CD8-positive, alpha-beta T cell (primary cell): ENCODE measurements at places on chromosomes 1 and 21.

DNA sequence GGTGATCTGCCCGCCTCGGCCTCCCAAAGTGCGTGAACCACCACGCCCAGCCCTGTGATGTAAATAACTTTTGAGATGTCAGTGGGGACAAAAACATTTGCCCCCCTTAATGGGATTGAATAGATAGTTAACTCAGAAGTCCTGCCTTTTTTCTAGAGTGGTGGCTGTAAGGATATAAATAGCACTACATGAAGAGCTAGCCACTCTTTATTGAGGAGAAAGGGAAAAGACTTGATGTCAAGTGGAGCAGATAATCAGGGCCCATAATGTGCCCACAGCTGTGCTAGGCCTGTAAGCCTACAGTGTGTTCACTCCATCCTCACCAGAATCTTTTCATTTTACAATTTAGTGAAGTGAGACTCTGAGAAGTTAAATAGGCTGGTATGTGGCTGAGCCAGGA is 3.6 kb downstream of the GIPC2 start:
- DNase-seq, result no peak

GRCh38 chr1:85587841-85588240 is 7.3 kb downstream of the CCN1 start:
- DNase-seq, result no peak

DNA sequence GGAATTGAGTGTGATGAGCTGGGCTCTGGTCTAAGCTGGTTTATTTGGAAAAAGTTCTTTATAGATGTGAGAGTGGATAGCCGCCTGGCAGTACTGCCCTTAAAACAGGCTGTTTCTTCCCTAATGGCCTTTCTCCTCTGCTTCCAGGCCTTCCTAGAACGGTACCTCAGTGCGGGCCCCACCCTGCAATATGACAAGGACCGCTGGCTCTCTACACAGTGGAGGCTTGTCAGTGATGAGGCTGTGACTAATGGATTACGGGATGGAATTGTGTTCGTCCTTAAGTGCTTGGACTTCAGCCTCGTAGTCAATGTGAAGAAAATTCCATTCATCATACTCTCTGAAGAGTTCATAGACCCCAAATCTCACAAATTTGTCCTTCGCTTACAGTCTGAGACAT is 49.2 kb downstream of the VANGL1 start:
- DNase-seq, result no peak

GRCh38 chr1:115545096-115545720 is 96.6 kb upstream of the VANGL1 start:
- DNase-seq, result no peak

DNA sequence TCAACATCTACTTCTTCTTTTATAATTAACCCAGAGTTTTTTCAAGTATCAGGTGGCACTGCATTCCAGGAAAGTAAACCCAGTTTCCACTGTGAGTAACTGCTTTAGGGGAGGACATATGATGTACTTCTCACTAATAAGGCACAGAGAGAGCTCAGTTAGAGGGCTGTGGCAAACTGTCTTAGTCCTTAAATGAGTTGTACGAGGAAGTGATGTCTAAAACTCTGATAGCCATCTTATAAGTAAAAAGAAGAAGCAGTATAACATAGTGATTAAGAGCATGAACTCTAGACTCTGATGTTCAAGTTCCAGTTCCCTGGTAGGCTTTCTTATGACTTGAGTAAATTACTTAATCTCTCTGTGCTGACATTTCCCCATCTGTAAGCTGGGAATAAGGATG is 58.7 kb upstream of the PTGS2 start:
- no peak for DNase-seq

- DNase-seq, result no peak
Observed at GRCh38 chr1:180211156-180211859, 18.8 kb upstream of the LHX4 start.

GRCh38 chr1:169106921-169107602 is 572 bp downstream of the ATP1B1 start:
- no peak for DNase-seq

DNA sequence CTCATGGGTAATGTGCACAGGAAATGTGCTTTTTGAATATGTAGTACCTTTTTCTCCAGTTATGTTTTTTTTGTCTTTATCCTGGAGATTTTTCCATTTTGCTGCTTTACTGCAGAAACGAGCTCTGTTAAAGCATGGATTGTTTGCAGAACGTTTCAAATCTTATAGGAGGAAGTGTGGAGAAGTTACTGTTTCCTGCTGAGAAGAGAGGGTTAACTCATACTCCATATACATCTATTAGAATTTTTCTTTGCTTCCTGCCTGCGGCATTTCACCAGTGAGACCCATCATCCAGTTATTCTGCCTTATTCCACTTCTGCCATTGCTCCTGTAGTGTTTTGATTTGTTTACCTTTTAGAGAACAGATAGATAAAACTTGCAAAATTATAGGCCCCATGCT is 2.0 kb downstream of the RPRD2 start:
- DNase-seq, result no peak

- DNase-seq, result no peak
Observed at GRCh38 chr1:171743081-171743870, 1.4 kb upstream of the VAMP4 start.

DNA sequence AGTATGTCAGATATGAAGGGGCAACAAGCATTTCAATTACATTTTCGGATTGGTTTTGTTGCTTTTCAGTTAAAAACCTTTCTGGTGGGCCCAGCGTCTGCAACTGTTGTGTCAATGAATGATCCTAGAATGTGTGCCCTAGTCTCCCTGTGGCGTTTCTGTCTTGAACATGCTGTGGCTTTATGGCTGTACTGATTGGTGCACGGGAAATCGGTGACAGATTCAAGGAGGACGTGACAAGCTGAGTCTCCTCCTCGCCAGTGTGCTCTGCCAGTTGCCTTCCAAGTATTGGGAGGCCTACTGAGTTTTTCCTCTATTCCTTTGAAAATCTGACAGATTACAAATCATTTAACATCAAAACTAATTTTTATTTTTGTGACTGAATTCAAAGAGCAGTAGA is 127.6 kb downstream of the ZP4 start:
- no peak for DNase-seq

DNA sequence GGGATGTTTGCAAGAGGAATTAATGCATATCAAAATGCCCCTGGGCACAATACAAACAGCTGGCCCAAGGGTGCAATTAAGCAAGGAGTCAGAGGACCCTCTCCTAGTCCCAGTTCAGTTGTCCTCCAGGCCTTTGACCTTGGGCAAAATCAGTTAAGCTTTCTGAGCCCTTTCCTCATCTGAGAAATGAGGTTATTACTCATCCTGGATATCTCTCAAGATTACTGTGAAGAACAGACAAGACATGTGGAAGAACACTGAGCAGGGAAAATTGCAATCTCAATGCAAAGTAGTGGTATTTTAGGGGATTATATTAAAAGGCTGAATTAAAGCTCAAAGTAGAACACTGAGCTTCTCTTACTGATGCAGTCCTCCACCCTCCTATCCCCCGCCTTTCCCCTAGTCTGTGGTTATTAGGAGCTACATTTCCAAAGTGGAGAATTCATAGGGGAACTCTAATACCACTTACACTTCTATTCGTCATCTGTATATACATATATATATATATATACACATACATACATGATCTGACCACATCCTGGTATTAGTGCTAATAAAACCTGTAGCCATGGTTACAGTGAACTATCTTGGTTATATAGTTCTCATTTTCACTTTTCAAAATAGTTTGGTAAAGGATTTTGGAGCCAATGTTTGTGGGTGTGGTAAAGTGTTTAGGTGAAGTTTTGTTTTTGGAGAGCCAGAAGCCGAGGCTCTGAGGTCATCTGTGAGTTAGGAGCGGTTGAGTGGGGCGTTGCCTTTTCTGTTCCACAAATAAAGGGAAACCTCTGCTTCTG is 18.1 kb downstream of the KIAA0040 start:
- no peak for DNase-seq

DNA sequence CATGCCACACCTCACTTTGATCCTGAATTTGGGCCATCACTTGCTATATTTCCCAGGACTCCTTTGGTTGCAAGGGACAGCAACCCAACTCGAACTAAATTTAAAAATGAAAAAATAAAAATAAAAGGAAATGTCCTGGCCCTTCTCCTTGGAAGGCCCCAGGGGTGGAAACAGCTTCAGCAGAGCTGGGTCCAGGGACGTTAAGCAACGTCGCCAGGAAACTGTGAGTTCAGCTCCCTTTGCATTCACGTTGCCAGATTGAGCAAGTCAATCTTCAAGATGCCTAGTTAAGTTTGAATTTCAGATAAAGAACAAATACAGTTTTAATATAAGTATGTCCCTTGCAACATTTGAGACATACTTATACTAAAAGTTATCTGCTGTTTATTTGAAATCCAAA is 14.6 kb upstream of the SPSB1 start:
- DNase-seq, result no peak

- DNase-seq, result no peak
Observed at GRCh38 chr1:225812488-225813213, 2.7 kb downstream of the EPHX1 start.

- DNase-seq, result no peak
Observed at GRCh38 chr1:94983171-94983739, 56.3 kb upstream of the CNN3 start.

DNA sequence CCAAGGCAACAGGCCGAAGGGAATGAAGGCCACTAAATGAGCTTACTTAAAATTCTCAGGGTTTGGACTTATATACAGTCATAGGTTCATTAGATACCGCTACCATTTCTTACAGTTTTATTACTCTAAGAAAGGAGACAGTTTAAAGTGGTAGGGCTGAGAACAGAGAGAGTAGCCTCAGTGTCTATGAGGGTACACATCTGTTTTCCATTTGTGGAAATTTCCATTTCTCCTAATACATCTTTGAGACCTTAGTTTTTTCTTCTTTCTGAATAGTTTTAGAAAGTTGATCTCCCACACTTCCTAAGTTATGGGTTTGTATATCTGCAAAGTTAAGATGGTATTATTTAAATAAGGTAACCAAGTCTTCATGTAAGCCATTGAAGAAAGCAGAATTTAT is 1279.1 kb downstream of the NCAM2 start:
- DNase-seq, result no peak

DNA sequence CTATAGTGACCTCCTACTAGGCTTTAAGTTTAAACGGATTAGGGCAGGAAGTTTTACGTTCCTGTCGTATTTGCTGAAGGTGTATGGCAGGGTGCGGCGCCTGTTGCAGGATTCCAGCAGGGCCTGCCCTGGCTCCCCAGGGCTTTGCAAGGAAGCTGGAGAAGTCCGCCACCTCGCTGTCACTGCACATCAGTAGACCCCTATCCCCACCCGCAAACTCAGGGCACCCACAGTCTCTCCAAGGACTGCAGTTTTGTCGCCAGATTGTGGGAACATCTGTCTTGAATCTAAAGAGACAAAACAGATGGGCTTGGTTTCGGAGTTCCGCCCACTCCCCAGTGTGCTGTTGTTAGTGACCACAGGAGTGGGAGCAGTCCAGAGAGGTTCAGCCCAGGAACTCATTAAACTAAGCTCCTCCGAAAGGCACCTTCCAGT is 110.8 kb downstream of the CDC7 start:
- DNase-seq, result no peak

GRCh38 chr1:114274621-114275317 is 121.1 kb upstream of the SYT6 start:
- DNase-seq, result no peak

DNA sequence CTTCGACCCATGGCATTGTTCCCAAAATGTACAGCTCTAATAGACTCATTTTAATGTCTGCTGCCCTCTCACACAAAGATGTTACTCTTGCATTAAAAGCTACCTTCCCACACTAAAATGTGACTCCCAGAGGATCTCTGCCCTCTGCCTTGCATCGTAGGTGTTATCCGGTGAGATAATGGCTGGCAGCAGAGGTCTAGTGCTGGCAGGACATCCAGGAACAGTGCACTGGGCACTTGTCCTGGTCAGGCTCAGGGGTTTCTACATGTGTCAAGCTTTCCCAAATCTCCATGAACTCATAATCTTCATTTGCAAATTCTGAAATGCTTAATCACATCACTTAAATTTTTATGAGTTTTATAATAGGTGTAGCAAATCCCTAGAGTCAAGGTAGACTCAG is 310.6 kb downstream of the LRRIQ3 start:
- DNase-seq, result no peak

DNA sequence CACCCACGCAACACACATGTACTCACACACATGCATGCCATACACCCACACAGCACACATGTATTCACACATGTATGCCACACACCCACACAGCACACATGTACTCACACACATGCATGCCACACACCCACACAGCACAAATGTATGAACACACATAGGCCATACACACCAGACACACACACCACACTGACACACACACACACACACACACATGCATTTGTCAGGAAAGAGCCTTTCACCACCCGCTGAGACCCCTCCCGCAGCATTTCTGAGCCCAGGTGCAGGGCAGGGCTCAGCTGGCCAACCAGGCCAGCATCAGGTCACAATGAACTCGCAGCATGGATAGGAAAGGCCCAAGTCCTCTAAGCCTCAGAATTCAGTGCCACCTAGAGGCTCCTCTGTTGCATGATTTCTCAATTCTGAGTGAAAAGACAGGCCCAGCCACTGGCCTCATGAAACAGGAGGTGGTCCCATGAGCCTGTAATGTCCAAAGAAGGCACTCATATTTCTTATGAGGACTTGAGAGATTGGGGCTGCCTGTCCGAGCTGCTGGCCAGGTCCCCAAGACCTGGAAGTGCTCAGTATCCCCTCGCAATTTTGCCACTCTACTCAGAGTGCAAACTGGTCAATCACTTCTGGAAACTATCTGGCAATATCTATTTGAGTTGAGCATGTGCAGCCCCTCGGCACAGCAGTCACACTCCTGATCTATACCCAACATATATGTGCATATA is 57.3 kb downstream of the PSMG1 start:
- peak; percentile 18 for DNase-seq

- DNase-seq, result no peak
Observed at GRCh38 chr1:198352975-198353695, 187.3 kb downstream of the ATP6V1G3 start.

DNA sequence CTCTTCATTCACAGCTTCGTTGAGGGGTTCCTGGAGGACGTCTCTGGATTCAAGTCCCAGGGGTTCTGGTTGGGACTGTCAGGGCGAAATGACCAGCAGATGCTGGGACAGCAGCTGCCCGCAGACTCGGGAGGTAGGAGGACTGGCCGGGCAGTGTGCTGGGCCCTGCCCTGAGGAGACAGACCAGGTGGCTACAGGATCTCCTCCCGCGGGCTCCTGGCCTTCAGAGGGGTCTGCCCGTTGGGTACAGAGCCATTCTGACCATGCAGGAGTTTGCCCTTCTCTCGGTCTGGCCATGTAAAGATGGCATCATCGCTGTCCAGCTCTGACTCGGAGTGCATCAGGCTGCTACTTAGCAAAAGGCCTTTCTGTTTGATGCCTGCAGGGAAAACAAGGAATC is 122.5 kb downstream of the KIAA0319L start:
- DNase-seq, result no peak

GRCh38 chr1:215865060-215865459 is 298.0 kb downstream of the KCTD3 start:
- DNase-seq, result no peak

GRCh38 chr1:58784758-58785441 is 1.1 kb upstream of the JUN start:
- DNase-seq, result peak; percentile 83

DNA sequence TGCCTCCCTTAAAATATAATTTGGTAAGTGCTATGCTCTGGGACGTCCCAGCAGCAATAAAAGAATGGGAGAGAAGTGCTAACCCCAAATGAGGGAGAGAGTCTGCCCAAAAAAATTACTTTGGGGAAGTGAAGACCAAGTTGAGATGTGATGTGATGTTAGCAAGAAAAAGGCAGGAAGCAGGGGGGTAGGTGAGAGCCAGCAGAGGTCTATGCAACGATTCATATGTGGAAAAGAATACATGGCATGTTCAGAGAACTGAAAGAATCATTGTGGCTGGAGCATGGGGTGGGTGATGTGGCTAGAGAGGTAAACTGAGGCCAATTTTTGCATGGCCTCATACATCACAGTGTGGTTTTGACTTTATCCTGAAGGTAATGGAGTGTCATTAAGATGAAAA is 5.6 kb upstream of the CTPS1 start:
- DNase-seq, result no peak
